ENCODE measurements at places on chromosomes 11 and 22. TPM values are rescaled to one million over a fixed set of nuclear protein-coding genes. Genes with fewer than 3 reads are reported as not detected.

The OSBPL5 gene
- 68.8 TPM for total RNA-seq

The OR2AG1 gene
- total RNA-seq, result not detected

The OR51B4 gene
- 0.20 TPM for total RNA-seq

The POU2F3 gene
- total RNA-seq, result 0.03 TPM

The CCDC134 gene
- 8.0 TPM for total RNA-seq

The GPHA2 gene
- not detected for total RNA-seq

The CNTF gene
- 1.8 TPM for total RNA-seq

The HEPN1 gene
- not detected for total RNA-seq

The KCNK4 gene
- 0.20 TPM for total RNA-seq

The CCDC87 gene
- 0.56 TPM for total RNA-seq

The XNDC1N gene
- total RNA-seq, result 7.2 TPM

Measured in smooth muscle cell of the pulmonary artery (primary cell).